HepG2 (cell line): ENCODE measurements at places on chromosomes 6 and 20. TPM values are rescaled to one million over a fixed set of nuclear protein-coding genes. Genes with fewer than 3 reads are reported as not detected.

GRCh38 chr6:4402477-4402976 lies 267.2 kb upstream of the ECI2 start:
- DNase-seq: peak; percentile 10

DNA sequence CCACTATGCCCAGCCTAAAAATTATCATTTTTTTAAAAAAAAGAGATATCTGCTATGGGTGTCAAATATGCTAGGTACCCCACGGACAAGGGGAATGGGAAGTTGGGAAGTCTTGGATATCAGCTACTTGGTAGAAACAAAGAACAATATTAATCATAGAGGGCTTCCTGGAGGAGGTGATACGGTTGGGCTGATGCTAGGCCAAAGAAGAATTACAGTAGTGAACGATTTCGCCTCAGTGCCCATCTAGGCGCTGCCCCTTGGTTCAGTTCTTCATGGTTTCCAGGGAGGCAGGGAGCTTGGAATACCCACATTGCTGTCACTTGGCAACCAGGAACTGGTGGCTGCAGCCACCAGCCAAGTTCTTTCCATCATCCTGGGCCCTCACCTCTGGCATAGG lies 5.5 kb upstream of the PSMF1 start:
- no peak for DNase-seq

NKX2-2 gene
- polyA plus RNA-seq: not detected in 2 replicates

- DNase-seq: no peak
These were observed 38.7 kb downstream of the NCR2 start for GRCh38 chr6:41373919-41374617.

GRCh38 chr6:31906122-31906521 lies 4.2 kb upstream of the ZBTB12 start:
- DNase-seq: no peak

DNA sequence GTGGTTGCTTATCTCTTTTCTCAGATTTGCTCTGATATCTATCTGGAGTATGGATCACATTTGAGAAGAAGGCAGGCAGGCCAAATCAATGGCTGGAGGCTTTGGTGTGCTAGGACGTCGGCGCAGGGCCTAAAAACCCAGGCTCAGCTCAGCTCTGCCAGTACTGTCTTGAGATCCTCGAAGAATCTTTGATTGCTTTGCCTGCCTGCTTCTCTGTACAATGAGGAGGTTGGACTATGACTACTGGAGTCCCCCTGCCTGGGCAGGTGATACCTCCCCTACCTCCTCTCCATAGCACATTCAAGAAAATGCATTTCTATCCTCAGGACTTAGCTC lies 25.1 kb downstream of the KCNK5 start:
- no peak for DNase-seq

GRCh38 chr6:13079096-13079723 lies 249.1 kb downstream of the TBC1D7 start:
- no peak for DNase-seq

- peak; percentile 27 for DNase-seq
These were observed 71.4 kb upstream of the DUSP22 start for GRCh38 chr6:220721-221475.

GRCh38 chr6:66435321-66435720 lies 728.3 kb upstream of the EYS start:
- no peak for DNase-seq
